ENCODE measurements at places on chromosomes 12 and 14.

DNA sequence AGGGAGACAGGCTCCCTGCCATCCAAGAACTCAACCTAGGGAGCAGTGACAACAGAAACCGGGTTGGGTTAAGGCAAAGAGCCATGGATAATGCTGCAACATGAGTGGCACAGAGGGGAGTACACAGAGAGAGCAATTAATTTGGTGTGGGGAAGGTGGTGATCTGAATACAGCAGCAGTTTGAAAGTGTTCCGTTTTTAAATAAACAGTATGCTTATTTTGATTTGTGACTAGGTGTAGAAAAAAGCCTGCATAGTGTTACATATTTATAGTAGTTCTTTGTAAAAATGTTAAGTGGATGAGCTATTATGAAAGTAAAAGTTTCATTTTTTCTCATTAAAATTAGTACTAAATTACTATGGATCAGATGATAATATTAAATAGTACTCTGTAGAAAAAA is 8.7 kb downstream of the AKAP5 start:
- no peak for DNase-seq

DNA sequence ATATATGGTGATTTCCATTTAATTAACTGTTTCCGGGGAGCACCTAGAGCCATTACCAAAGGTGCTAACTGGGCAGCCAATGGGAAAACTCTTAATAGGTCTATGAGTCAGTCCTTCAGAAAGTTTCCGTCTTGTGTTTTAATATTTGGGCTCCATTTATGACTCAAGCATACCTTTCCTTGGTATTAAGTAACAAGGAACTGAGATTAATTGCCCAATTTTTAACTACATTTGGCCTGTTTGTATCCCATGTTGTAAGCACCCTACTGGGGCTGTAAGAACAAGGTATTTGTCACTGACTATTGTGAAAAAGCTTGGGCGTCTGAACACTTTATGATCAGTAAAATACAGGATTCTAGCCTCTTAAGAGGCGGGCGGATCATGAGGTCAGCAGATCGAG is 62.8 kb upstream of the FOXN3 start:
- DNase-seq: no peak

DNA sequence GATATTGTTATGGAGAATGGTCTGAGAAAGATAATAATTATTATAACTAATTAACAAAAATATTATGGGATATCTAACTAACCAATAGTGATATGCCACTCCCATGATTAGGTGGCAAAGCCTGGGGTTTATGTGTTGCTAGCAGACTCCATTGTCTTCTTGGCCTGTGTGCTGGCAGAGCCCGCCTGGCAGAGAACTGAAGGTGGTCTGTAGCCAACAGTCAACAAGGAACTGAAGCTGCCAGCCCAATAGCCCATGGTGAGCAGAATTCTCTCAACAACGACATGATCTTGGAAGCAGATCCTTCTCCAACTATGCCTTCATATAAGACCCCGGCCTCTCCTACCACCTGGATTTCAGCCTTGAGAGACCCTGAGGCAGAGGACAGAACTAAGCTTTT is 258.8 kb downstream of the SLC15A4 start:
- no peak for DNase-seq

DNA sequence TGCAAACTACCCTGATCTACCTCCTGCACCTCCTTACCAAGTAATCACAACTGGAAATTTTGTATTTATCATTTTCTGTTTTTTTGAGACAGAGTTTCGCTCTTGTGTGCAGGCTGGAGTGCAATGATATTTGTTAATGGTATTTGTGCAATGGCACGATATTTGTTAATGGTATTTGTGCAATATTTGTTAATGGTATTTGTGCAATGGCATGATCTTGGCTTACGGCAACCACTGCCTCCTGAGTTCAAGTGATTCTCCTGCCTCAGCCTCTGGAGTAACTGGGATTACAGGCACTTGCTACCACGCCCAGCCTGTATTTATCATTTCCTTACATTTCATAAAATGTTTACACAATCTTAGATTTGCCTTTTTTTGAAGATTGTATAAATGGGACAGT is 5.7 kb upstream of the NECAP1 start:
- DNase-seq: no peak

GRCh38 chr12:92088805-92089204 is 56.8 kb downstream of the BTG1 start:
- no peak for DNase-seq

DNA sequence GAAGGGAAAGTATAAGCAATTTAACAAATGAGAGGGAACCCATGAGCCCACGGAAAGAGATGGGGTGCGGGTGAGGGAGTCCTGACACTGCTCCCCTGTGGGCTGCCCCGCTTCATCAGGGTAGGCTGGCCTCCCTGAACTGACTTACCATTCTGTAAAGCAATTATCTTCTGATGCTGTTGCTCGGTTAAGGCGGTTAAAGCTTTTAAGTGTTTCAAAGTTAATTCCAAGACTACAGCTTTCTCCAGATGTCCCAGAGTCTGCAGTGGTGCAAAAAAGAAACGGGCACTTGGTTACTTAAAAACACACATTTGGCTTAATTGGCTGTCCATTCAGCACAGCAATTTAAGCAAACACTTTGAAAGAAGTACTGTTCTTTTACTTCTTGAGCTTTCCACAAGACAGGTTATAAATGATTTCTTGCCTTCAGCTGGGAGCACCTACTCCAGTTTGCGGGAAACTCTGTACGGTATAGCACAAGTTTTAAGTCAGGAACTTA is 1.3 kb downstream of the BHLHE41 start:
- no peak for DNase-seq

DNA sequence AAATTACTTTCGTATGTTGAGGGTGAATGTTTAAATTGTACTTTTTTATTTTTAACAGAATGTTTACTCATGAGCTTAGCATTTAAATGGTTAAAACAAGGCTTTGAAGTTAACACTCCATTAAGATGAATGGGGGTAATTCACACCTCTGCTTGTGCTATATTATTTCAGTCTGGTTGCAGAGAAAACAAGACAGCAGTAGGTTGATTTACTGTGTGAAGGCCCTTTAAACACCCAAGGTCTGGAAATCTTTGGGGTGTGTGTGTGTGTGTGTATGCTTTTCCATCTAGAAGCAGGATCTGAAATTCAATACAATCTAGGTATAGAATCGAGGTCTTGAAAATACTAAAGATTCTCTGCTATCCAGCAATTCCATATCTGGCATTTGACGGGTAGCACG is 83.8 kb downstream of the SLC38A6 start:
- DNase-seq: no peak

- no peak for DNase-seq
These were observed 42.9 kb downstream of the HRK start for GRCh38 chr12:116838365-116838764.

DNA sequence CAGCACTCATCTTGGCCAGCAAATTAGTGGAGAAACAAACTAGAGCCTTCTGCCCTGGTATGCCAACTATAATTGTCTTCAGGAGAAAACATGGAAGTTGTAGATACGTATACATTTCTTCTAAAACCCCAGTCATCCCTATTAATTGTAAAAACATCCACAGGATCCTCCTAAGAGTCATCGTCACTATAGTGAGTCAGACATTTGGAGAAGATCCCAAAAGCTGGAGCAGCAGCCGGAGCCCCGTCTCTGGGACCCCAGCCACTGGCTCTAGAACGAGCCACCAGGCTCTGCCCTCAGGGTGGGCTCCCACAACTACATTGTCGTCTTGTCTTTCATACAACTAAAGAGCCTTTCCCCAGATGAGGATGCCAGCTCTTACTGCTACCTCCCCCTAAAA is 15.5 kb downstream of the PRKAB1 start:
- no peak for DNase-seq

DNA sequence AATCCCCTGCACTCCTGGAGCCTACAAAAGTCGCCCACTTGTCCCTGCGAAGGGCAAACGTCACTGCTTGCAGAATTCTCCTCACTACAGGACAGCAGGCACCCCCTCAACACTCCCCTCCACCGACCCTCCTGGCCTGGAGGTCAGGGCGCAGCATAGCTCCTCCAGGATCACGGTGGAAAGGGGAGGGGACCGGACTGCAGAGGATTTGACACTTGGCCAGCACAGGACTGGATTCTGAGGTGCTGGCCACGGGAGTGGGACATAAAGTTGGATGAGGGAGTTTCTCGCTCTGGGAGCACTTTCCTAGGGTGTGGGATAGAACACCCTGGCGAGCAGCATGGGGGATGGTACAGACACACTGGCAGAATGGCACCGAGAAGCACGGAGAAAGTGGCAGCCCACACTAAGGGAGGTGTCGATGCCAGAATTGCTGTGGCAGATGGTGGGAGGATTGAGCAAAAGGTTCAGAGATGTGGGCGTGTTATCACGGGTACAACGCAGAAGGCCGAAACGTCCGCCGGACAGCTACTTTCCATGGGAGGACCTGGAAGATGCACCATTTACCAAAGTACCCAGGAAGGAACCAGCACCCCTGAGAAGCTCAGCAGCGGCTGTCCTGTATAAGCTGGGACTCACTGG is 51.4 kb upstream of the DIO3 start:
- DNase-seq: no peak

DNA sequence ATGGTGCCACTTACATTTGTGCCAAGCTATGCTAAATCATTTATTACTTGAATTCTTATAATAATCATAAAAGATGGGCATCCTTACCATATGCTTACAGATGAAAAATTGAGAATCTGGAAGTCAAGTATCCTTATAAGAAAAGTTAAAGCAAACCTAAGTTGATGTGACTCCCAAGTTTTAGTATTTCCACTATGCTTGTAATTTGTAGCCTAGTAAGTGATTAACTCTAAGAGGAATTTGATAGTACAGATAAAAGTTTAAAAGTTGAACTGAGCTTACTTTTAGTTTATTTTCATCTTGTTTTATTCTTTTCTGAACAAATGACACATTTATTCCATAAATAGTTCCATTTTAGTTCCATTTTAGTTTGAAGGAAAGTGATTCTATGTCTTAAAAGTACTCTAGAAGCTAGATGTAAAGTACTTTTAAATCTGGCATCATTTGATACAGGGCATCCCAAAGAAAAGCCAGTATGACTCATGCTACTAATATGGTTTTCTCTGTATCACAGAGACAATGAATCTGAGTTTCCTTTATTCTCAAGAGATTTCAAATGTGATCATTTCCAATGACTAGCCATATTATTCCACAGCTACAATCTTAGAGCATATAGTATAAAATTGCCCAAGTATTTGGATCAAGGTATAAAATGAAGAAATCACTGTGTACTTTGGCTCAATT is 596.0 kb downstream of the SLC16A7 start:
- no peak for DNase-seq

GRCh38 chr12:28611449-28611848 is 421.2 kb downstream of the CCDC91 start:
- DNase-seq: no peak

GRCh38 chr14:65927931-65928356 is 515.4 kb downstream of the FUT8 start:
- peak; percentile 55 for DNase-seq

DNA sequence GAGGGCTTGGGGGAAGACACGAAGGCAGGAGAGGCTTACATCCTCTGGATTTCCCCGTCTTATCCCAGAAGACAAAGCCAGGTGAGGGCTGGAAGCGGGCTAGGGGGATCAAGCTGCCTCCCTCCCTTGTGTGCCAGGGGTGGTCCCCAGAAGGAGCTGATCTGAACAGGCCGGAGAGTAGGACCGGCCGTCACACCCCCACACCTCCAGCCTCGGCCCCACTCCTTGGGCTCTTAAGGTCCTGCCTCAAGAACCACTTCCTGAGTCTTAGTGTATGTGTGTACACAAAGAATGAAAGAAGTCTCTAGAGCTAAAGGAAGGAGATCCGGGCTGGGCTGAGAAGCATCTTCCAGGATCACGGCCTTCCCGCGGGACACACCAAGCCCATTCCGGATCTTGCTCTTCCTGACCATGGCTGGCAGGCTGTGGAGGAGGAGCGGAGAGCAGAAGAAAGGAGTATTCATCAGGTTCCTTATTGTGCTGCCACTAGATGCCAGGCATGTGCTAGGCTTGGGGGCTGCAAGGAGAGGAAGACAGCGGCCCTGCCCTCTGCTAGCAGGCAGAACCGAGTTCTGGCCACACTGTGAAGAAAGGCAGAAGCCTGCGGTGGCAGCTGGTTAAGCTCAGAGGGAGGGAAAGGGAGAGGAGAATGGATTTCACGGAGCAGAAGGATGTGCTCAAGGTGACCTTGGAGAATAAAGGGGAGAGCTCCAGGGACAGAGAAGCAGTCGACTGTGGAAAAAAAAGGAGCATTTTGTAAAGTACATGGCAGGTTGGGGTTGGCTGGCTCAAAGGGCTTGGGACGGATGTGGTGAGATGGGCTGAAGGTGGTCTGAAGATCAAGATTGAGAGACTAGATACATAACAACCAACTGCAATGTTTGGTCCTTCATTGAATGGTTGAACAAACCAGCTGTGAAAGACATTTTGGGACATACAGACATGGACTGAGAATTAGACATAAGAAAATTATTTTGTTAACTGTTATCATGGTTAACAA is 1.3 kb upstream of the CD63 start:
- DNase-seq: no peak

GRCh38 chr12:47249719-47250357 is 170.1 kb upstream of the AMIGO2 start:
- no peak for DNase-seq

DNA sequence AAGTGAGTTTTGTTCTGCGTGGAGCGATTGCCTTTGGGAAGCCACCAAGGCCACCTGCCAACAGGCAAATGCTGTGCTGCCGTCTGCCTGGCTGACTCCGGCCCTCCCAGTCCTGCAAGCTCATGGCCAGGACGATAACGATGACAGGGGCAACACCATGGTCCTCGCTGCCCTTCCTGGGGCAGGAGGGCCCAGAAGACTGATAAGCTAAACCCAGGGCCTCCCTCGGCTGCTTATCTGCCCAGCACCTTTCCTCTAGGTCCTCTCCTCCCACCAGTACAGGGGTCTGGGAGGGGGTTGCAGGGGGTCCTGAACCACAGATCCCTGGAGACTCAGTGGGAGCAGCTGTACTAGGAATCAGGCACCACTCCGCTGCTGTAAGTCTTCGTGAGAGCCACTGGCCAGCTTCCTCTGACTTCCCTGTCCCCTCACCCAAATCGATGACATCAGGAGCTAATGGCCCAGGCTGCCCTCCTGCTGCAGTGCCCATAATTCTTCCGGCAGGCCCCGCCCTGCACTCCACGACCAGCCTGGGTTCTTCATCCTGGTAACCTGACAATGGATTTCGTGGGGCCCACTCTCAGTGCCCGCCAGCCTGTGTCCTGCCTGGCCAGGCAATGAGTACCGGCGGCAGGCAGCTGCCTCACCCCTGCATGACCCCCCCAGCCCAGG is 5.1 kb downstream of the ANKRD9 start:
- no peak for DNase-seq

All from stimulated activated CD8-positive, alpha-beta memory T cell treated with anti-CD3 and anti-CD28 coated beads, Interleukin-12 subunit alpha, Interleukin-12 subunit beta, amount 100 ng/mL, for 1 hour (primary cell).